ENCODE measurements at places on chromosomes 16 and 17.

- DNase-seq, result no peak
These were observed 25.9 kb downstream of the GRIN2C start for GRCh38 chr17:74833501-74834377.

GRCh38 chr16:73750639-73751038, 546.0 kb upstream of the PSMD7 start:
- no peak for DNase-seq

GRCh38 chr17:28643983-28644786, 773 bp downstream of the BLTP2 start:
- no peak for DNase-seq

DNA sequence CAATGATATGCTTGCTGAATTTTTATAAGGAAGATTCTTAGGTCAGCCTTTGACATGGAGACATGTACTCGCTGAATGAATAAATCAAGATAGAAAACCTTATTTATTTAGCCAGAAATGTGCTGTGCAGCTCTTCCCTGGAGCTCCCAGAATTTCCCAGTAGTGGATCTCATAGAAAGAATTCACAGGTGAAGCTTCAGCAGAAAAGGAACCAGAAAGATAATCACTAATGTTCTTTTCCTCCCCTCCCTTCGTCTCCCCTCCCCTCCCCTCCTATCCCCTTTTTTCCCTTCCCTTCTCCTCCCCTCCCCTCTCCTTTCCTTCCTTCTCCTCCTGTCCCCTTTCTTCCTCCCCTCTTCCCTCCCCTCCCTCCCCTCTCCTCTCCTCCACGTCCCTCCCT, 158.2 kb downstream of the MAP2K6 start:
- DNase-seq, result no peak

DNA sequence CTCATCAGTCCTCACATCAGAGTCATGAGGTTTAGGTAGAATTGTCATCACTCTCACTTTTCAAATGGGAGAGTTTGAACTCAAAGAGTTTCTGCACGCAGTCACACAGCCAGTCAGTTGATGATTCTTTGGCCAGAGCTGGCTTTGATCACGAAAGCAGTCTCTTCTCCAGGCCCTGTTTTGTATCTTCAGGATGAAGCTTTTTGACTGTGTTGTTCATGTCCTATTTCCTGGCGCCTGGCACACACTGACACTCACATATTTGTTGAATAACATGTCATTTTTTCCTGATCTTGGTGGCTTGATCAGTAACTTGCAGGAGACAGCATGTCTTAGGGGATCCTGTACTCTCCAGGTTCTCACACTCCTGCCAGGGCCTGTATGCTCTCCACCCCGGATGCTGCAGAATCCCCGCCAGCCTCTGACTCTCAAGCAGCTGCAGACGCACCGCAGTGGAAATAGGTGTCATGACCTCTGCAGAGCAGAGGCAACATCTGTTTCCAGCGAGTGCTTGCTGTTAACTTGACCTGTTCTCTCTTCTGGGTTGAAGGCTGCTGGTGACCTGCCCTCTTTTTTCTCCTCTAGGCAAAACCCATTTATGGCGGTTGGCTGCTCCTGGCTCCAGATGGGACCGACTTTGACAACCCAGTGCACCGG, 33.0 kb downstream of the MPRIP start:
- no peak for DNase-seq

DNA sequence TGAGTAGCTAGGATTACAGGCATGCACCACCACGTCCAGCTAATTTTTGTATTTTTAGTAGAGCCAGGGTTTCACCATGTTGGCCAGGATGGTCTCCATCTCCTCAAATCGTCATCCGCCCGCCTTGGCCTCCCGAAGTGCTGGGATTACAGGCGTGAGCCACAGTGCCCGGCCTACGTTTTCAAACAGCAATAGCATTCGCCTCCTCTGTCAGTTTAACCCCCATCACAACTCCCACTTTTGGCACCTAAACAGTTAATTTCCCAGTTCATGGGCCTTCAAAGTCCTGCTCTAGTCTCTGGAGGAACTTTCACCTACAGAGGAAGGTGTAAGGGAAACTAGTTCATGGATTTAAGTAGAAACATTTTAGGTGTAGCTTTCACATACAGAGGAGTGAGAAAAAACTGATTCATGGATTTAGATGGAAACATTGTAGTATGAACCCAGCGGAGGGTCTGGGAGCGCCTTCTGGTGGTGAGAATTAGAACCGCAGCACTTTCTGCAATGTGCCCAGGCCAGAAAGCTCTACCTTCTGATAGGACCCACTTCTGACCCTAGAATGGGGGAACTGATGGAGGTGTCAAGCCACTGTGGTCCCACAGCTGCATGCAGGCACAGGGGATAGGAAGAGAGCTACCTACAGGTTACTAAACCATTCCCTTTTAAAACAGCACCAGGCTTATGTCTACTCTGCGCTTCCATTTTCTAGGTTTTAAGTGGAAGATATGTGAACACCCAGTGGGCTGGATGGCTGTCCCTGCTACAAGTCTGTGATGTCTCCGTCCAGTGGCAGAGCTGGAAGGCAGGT, 12.0 kb upstream of the MEOX1 start:
- no peak for DNase-seq

GRCh38 chr17:20300436-20300934, 166.9 kb downstream of the LGALS9B start:
- no peak for DNase-seq

DNA sequence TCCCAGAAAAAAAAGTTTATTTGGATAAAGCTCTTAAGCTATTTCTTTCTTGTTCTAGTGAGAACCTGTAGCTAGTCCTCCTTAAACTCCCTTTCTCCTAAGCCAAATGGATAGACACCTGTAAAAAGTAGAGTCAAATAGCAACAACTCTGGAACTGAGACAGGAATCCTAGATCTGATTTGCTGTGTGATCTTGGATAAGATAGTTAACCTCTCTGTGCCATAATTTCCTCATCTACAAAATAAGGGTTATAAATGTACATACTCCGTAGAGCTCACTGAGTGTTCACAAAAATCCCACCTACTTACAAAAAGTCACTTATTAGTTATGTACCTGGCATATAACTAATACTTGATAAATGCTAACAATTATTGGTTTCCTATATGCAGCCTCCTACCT, 270.3 kb downstream of the ABCC12 start:
- DNase-seq, result no peak

- DNase-seq, result no peak
These were observed 870.2 kb upstream of the GOT2 start for GRCh38 chr16:59604354-59604753.

DNA sequence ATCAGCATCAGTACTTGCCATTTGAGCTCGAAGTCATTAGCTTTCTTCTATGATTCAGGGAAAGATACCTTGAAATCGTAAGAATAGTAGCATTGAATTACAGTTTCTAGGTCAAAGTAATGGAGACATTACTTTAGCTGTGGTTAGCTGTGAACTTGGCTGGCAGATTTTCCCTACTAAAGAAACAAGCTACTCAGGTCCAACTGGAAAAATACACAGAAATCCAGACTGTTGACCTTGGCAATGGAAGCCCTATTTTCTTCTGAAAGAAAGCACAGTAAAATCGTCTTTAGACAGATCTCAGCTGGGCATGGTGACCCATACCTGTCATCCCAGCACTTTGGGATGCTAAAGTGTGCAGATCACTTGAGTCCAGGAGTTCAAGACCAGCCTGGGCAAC, 13.4 kb upstream of the DNAJA2 start:
- DNase-seq, result no peak

DNA sequence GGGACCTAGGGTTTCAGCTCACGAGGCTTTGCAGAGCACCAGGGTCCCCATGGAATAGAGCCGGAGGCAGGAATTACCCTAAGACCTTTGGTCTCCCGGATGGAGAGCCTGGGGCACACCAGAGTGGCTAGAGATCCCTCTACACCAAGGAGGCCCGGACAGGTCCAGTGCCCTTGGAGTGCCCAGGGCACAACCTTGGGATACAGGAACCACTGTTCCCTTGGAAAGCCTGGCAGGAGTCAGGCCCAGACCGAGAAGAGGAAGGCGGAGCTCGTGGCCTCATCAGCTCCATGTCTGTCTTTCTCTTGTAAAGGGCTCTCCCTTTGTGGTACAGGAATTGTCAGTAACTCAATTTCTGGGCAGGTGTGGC, 3.8 kb upstream of the DBNDD1 start:
- DNase-seq, result no peak

GRCh38 chr17:47685556-47686275, 8.2 kb upstream of the TBKBP1 start:
- DNase-seq, result no peak

GRCh38 chr17:19724501-19725420, 8.4 kb upstream of the SLC47A2 start:
- no peak for DNase-seq

DNA sequence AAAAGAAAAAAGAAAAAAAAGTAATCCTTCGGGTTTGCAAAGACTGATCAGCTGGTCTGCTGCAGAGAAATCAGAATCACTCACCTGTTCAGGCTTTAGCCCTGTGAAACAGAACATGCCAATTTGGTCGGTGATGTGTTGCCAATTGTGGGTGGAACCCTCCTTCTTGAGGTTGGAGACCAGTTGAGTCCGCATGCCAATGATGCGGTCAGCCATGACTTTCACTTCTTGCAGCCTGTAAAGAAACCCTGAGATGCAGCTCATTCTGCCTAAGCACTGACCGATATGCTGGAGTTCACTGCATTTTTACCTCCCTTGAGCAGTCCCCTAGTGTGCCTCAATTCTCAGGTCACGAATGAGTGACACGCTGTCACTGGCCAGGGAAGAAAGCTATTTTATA, 24.8 kb upstream of the SLC38A7 start:
- no peak for DNase-seq

DNA sequence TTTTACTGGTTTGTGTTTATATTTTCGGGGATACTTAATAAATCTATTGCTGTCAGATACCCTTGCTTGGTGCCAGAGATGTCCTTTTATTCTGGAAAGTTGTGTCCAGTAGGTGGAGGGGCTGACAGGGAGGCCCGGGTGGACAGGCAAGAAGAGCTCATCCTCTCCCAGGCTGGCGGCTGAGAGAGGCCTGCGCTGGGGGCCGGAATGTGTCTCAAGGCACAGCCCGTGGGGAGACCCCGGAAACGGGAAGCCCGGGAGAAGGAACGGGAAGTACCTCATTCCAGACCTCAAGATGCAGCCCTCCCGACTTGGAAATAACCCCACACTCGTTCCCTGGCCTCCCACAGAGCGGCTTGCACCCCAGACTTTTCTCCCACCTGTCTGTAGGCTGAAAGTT, 12.5 kb upstream of the DEF8 start:
- DNase-seq, result no peak

DNA sequence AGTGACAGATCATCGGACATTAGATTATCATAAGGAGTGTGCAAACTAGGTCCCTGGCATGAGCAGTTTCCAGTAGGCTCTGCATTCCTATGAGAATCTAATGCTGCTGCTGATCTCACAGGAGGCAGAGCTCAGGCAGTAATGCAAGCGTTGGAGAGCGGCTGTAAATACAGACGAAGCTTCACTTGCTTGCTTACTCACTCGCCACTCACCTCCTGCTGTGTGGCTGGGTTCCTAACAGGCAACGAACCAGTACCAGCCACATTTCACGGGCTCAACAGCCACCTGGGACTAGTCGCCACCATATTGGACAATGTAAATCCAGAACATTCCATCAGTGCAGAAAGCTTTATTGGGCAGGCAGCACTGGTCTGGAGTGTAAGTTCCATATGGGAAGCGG, 7.7 kb downstream of the JPH3 start:
- DNase-seq, result no peak

- DNase-seq, result no peak
These were observed 53.7 kb upstream of the C17orf78 start for GRCh38 chr17:37322106-37322505.

GRCh38 chr16:47449788-47450187, 11.1 kb downstream of the ITFG1 start:
- no peak for DNase-seq

- DNase-seq, result no peak
These were observed 148.9 kb downstream of the TOX3 start for GRCh38 chr16:52398021-52398420.

GRCh38 chr17:74737299-74738050, 419 bp downstream of the RAB37 start:
- DNase-seq, result no peak

DNA sequence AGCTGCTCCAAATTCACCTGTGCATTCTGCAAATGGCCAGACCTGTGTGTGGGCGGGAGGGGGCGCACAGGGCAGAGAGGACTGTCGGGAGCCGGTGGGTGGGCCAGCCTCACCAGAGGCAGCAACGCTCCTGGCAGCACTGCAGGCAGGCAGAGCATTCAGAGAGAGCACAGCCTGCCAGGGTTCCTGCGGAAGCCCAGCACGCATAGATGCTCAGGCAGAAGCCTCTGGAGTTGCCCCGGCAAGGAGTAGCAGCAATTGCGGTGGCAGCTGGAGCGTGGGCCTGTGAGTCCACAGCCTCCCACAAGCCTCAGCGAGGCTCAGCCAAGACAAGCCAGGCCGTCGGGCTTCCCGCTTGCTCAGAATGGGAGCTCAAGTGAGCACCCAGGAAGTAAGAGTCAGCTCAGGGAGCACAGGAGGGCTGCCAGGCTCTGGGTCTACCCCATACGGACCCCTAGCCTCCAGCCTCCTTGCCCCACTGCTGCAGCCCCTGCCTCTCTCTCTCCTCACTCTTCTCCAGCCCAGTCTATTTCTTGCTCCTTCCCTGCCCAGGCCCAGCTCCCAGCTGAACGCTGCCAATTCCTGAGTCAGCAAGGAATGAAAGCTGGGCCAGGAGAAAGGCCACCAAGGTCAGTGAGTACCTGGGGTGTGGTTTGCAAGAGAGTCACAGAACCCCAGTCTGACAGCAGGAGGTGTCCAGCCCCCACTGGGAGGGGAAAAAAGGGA, 9.6 kb downstream of the EMC6 start:
- DNase-seq, result no peak

GRCh38 chr17:1055751-1056645, 59.1 kb downstream of the TIMM22 start:
- no peak for DNase-seq

- DNase-seq, result no peak
These were observed 162.6 kb downstream of the SDK2 start for GRCh38 chr17:73481676-73482075.

Measured in epithelial cell of prostate (primary cell).